ENCODE measurements at places on chromosomes 5 and 9.

- DNase-seq: peak; percentile 65
Observed at GRCh38 chr9:91423785-91424402, at the start of gene NFIL3. TSS of gene NFIL3 (minus strand) at chr9:91423832. CDS start at chr9:91410734, 13,098 bp downstream.

DNA sequence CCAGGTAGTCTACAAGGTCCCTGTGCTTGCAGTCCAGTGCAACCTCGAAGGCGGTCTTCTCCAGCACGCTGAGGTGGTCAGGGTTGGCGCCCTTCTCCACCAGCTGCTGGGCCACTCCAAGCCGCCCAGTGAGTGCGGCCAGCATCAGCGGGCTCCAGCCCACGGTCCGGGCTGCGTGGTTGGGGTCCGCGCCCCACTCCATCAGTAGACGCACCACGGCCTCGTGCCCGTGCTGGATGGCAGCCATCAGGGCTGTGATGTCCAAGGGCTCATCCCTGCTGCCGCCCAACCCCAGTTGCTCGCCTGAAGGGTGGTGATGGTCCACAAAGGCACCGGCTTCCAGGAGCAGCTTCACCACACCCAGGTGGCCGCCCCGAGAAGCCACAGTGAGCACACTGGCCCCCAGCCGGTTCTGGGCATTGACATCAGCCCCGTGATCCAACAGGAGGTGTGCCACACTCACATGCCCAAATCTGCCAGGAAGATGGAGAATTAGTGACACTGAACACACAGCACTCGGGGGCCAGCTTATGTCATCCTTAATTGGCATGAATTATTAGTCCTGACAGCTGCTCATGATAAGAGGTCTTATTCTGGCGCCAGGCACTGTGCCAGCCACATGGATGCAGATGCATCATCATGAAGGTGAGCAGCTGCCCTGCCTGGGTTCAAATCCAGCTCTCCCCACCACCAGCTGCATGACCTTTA, 6.1 kb downstream of the ANKS6 start:
- no peak for DNase-seq

DNA sequence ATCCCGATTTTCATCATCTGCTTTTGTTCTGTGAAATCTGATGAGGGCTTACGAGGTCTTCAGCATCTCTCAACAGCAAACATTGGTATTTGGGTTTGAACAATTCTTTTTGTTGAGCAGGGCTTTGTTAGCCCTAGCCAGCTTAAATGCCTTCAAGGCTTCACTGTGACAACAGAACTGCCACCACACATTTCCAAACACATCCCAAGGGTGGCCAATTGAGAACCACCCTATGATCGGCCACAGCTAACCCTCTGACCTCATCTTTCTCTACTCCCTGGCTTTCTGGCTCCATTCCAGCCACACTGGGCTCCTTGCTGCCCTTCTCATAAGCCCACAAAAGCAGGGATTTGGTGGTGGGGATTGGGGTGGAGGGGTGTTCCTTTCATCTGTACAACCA, 17.6 kb downstream of the MTX3 start:
- no peak for DNase-seq

GRCh38 chr9:115275753-115276152, 157.8 kb upstream of the TNC start:
- no peak for DNase-seq
